HCT116 (cell line): ENCODE measurements at places on chromosomes 6 and 20. TPM values are rescaled to one million over a fixed set of nuclear protein-coding genes. Genes with fewer than 3 reads are reported as not detected.
A peak's percentile ranks its signal among the peaks of the same experiment; 100 is the strongest.

Gene GPX5
- total RNA-seq = not detected

Gene THEMIS
- 0.20 TPM for total RNA-seq

Gene MCHR2
- not detected for total RNA-seq

Gene NHLRC1
- not detected for total RNA-seq

Gene TMEM200A
- 22.9 TPM for total RNA-seq

DNA sequence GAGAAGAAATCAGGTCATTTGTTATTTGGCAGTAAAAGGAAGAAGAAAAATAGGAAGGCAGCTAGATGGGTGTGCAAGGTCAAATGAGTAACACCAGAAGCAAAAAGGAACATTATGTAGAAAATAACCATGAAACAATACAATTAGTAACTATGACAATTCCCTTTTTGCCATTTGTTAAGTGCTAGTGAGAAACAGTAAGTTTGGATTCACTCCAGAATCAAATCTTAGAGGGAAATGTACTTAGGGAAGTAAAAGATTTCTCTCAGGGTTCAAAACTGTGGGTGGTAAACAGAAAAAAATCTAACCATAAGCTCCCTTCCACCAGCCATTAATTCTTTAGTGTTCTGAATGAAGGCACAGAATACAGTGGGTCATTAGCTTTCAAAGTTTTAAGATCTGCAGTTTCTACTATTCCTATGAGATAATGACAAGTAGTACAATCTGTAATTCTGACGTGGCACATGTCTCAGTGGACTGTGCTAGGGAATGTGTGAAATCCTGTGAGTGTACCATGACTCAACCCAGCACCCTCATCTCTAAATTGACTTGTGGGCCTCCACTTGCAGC, 17.1 kb downstream of the REPS1 start:
- peak; percentile 55 for DNase-seq

- DNase-seq = no peak
Measured at GRCh38 chr6:129686941-129687627, 22.9 kb downstream of the ARHGAP18 start.

DNA sequence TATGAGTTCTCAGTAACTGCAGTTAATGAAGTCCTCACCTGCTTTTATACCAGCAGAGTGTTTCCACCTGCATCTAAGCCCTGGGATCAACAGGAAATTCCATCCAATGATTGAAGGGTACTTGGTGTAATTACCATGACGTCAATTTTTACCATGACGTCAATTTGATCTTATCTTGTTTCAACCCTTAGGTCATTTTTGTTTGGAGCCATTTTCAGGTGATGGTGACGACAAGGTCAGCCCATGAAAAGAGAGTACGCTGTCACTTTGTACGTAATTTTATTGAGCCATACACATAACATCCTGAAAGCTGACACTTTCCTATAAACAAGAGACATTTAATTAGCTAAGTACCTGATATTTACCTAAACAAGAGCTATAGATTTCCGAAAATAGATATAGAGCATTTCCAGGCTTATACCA, at the start of gene CGA:
CGA (minus strand) TSS at position 20 of the 423 bp plus-strand sequence. CDS start 6,906 bp downstream, outside the sequence.
- no peak for DNase-seq

DNA sequence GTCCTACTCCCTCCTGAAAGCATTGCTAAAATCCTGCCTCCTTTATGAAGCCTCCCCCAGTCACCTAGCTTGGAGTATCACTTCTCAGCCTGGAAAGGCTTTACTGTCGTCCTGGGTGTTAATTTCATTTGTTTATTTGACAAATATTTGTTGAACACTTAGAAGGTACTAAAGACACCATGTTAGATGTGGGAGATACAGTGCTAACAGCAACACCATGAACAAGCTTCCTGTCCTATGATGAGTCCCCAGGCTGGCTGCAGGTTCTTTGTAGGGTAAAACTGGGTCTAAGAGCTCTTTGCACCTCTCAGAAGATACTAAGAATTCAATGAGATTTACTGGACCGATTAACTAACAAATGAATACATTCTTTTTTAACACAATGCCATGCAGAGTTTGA, 109.2 kb upstream of the TMEM170B start:
- no peak for DNase-seq

DNA sequence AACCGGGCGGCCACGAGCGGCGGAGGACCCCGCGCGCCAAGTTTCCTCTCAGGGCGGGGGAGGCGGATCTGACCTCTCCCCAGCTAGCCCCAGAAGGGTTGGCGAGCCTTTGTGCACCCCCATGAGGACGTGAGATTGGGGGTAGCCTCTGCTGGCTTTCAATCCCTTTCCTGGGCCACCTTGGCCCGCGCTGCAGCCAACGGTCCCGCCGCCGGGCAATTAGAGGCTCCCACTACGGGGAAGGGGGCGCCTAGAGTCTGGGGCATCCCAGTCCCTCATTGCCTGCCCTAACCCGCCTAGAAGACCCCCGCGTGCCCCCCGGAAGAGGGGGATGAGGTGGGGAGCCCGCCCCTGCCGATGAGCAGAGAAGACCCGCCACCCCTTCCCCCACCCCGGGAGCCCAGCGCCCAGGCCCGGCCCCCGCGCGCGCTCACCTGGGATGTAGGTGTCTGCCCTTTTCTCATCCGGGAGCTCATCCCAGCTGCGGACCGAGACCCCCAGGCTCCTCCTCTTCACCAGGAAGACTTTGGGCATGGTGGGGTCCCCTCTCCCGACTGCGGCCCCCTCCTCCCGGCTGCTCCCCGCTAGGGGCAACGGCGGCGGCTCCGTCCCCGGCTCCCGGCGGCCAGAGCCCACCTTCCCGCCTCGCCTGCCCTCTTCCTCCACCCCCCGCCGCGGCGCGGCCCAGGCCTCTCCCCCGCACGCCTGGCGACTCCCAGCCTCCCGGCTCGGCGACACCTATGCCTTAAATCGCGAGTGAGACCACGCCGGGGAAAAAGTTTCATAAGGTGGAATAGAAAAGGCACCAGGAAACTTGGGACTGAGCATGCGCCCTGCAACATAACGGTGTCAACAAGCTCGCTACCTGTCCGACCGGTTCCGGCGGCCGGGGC, at the start of gene OVOL2:
OVOL2 (minus strand) TSS at position 816 of the 893 bp plus-strand sequence; CDS start at position 534, 282 bp downstream.
- DNase-seq = peak; percentile 60

- DNase-seq = no peak
Measured at GRCh38 chr20:46700481-46700880, 9.0 kb upstream of the SLC2A10 start.

DNA sequence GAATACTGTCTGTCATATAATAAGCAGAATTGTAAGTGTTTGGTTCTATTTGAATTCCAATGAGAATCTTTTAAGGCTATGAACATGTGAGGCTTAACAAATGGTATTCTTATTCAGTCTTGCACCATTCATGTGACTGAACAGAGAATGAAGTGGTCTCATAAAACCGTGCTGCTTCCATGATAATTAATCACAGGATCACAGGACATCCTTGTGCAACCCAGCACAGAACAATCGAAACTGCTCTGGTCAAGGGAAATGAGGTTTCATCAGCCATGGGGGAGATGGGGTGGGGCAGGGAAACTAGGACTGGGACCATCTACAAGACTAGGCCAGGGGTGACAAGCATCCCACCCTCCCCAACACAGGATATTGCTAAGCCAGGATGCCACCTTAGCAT, 6.0 kb downstream of the PPIL6 start:
- no peak for DNase-seq

DNA sequence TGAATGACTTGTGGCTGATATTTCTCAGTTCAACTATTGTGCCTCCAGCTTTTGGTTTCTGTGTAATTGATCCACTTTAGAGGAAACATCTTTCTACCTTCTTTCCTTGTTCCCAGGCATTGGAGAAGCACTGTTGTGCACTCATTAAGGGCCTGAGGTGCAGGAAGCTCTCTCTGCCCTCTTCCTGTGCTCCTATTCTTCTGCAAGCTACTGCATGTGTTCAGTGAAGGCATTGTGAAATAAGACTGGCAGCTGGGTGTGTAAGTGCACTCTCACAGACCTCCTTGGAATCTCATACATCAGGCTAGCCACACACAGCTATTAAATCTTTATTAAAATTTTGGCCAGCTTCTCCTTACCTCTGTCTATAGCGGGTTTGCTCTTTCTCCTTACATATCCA, 177.8 kb downstream of the OGFRL1 start:
- DNase-seq = no peak

DNA sequence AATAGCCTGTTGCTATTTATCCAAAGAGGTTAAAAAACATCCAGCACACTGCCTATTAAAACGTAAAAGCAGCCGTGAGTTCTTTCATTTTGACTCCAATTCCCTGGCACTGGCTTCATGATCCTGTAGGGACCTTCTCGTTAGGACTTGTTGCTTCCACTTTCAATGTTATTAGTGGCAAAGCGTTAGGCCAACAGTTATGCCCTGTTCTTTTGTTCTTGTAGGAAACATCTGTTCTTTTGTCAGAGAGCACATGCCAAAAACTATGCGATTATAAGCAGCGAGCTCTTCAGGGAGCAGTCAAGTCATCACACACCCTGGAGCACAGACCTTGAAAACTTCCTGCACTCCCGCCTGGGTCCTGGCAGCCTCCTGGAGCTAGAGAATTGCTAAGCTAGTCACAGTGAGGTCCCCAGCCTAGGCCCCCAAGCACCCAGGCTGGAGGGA, 609.5 kb upstream of the ARID1B start:
- DNase-seq = no peak

DNA sequence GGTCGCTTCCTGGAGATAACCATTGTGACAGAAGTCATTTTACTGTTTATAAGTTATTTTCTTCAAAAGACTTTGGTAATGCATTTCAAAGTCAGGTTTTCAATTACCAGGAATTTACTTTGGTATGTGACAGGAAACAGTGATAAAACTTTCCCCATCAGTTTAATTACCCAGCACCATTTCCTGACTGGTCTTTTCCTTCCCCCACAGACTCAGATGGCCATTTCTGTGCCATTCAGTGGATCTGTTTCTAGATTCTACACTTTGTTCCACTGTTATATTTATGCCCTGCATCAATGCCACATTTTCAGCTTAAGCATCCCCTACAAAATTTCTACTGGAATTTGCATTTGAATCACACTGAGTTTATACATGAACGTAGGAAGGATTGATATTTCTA, 16.3 kb downstream of the RRBP1 start:
- no peak for DNase-seq

DNA sequence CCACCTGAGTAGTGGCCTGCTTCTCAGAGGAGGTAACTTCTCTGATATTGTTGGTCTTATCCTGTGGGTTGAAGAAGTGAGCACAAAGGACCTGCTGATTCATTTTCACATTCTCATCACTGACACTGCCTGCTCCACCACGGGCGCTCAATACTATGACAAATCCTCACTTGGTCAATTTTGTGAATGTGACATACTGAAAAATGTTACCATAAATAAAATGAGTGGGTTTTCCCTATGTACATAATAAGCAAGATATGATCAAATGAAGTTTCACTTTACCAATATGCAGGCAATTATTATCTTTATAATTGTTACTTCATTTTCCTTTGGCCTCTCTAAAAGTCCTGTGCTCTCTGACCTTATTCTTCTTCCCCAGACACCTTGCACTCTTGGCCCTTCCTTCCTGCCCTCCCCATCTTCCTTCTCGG, 71.5 kb upstream of the RIPOR2 start:
- DNase-seq = no peak

- DNase-seq = no peak
Measured at GRCh38 chr6:38552121-38552520, 87.6 kb downstream of the BTBD9 start.

DNA sequence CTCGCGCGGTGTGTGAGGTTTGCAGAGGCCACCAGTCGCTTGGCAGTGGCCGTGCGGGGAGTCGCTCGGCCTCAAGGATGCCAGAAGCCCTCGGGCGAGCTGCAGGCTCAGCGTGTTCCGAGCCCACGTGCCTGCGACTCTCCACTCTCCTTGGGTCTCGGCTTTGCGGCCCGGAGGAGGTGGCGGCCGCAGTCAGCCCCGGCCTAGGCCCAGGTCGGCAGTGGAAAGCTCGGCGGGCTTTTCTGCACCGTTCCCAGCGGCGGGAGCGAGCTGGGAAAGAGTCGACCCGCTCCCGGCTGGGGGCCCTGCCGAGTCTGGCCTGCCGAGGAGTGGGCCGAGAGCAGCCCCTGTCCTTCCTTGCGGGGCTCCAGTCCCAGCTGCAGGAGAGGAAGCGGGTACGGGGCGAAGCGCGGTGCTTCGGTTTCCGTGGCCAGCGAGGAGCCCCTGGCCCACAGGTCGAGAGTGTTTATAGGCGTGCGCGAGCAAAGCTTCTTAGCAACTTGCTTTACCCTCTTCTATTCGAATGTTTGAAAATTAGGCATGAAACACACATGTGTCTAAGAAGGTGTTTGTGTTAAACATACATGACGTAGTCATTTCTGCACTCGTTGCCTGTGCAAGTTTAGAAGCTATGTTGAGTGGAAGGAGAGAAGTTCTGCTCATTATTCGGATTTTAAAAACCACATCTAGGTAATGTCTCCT, 5.6 kb downstream of the FOXC1 start:
- DNase-seq = no peak

DNA sequence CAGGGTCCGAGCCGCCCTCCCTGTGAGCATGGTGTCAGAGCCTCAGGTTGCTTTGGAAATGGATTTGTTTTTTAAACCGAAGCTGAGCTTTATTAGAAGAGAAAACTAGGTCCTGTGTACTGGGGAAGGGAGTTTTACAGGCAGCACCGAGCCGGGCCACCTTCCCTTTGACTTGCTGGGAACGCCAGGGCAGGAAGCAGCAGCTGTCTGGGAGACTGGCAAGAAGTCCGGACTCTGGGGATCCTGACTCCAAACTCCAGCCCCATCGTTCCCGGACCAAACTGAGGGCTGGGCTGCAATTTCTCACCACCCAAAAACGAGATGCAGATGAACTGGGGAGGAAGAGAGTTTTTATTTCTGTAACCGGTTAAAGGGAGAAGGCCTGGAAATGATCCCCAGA, 214.9 kb upstream of the KCNG1 start:
- no peak for DNase-seq

DNA sequence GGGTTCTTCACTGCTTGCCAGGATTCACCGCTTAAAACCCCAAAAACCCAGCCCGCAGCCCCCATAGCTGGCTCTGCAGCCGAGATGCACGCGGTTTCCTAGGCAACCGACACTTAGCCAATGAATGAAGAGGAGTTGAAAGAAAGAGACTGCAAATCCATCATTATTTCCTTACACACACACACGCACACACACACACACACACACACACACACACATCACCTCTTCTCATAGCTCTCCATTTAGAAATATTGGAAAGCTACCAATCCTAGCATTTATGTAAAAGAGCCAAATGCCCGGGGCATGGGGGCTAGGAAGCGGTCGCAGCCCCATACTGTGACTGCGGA, 3.4 kb upstream of the TUBB2B start:
- DNase-seq = no peak

- no peak for DNase-seq
Measured at GRCh38 chr6:138429761-138430160, 25.7 kb downstream of the HEBP2 start.
